ENCODE measurements at places on chromosomes 4 and X.

GRCh38 chr4:112329672-112330375 is 32.7 kb downstream of the ALPK1 start:
- no peak for DNase-seq

DNA sequence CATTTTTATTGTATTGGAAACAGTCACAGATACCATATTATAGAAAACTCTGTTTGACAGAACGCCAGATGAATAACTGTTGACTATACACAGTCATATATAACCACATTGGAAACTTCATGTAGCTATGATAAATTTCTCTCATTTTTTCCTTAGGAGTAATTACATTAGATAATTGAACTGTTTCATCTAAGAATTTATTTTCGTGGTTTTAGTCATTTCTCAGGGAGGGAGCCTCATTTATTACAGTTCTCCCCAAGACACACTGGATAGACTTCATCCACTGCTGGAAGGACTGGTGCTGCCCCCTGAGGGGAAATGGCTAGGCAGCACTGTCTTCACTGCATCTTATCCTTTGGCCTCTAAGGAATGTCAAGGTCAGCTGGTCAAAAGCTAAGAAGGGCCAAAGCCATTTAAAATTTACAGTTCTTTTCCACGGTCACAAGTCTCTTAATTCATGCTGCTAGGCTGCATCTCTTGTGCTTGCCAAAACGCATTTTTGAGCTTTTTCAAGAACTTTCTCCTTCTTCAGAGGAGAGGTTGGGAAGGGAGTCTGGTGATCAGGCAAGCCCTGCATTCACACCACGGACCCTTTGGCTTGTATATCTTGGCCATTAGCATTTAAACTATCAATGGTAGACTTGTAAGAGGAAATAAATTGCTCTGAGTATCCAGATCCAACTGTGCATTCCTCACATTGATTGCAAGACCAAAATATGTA is 145.1 kb downstream of the CBR4 start:
- DNase-seq, result no peak

GRCh38 chr4:1047976-1048772 is 36.7 kb downstream of the FGFRL1 start:
- DNase-seq, result peak; percentile 14

DNA sequence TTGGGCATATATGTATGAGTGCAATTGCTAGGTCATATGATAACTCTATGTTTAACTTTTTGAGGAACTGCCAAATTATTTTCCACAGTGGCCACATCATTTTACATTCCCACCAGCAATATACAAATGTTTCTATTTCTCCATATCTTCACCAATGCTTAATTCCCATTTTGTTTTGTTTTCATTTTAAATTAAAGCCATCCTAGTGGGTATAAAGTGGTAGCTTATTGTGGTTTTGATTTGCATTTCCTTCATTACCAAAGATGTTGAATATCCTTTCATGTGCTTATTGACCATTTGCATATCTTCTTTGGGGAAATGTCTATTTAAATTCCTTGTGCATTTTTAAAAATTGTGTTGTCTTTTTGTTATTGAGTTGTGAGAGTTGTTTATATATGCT is 36.7 kb upstream of the SCOC start:
- no peak for DNase-seq

DNA sequence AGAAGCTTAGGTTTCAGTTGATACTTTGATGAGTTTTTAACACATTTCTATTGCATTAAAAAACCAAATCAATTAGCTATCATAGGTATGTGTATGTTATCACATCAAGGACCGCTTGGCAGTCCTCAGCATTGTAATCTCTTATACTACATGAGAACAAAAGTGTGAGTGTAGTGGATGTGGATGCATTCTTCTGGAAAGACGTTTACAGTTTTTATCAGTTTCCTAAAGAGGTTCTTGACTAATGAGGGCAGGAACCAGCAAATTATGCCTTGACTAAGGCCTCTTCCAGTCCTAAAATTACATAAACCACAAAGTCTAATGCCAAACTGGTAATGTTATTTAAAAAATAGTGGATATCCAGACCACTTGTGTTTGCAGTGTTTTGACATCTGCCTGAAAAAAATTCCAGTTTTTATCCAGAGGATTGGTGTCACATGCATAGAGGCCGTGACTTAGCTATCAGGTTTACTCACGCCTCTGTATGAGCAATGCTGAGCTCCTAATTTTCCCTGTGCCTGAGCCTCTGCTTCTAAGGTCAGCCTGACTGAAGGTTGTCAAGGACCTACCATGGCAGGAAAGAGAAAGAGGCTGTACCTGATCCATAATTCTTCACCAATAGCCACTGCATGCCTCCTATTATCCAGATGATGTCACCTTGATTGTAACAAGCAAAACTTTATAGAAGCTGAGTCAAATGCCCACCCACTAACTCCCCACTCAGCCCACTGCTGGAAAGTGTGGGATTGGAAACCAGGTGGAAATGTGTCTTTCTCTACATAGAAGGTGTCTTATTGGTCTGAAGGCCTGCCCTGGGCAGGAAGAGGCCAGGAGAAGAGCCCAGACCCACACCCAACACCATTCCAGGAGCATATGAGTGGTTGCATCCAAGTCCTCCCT is 68.7 kb downstream of the ENPP6 start:
- DNase-seq, result no peak

DNA sequence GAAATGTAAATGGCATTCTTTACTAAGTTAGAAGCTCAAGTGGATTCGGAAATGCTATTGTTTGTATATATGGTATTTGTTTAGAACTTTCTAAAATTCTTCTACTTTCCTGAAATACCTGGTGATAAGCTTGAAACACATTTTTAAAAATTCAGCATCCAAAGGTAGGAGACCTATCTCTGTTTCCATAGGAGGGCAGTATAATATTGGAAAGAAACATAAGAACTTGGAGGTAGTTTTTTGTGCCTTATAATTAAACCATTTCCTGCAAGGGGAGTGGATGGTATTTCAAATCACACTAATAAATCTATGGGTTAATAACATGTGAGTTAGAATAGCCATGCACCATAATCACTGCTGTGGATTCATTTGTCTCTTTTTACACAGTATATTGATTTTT is 217.4 kb upstream of the AADAT start:
- no peak for DNase-seq

Measured in activated B cell treated with CpG ODN at 0.5 μM for 24 hours (primary cell).